ENCODE measurements at places on chromosomes 3 and 15.

DNA sequence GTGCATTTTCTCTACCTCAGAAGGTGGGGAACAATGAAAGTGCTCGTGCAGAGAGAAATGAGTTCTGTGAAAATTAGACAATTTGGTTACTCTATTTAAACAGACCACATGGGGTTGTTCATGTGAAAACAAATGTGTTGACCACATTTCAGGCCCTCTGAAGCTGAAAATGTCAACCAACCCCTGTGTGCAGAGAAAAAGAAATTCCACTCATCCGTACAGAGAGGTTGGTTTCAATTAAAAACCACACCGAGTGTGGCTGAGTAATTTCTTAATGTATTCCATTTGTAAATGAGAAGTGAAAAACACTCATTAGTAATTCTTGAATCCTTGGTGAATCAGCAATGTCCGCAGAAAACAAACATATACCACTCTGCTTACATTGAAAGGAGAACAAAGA lies 46.9 kb upstream of the SLC7A14 start:
- DNase-seq = no peak

GRCh38 chr3:148901987-148902791 lies 37.1 kb downstream of the CPA3 start:
- peak; percentile 31 for DNase-seq

DNA sequence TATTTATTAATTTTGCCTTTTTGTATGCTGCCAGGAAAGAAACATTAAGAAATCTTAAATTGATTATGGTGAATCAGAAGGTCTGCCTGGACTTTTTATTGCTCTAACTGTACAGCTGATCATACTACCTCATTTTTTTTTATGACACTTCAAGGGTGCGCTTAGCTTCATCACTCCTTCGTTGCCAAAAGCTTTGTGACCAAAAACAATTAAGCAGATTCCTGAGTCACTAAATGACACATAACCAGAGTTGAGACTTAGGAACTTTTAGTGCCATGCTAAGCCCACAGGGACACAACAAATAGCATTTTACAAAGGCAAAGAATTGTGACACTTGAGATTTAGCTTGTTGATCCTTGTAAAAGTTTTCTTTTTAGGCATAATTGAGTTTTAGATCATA lies 4.9 kb downstream of the ADIPOQ start:
- DNase-seq = no peak

GRCh38 chr3:195750797-195751520 lies 30.2 kb downstream of the MUC20 start:
- DNase-seq = no peak

- no peak for DNase-seq
Observed at GRCh38 chr3:108970561-108970960, 16.9 kb upstream of the GUCA1C start.

GRCh38 chr15:55937040-55937439 lies 56.4 kb downstream of the NEDD4 start:
- DNase-seq = no peak

DNA sequence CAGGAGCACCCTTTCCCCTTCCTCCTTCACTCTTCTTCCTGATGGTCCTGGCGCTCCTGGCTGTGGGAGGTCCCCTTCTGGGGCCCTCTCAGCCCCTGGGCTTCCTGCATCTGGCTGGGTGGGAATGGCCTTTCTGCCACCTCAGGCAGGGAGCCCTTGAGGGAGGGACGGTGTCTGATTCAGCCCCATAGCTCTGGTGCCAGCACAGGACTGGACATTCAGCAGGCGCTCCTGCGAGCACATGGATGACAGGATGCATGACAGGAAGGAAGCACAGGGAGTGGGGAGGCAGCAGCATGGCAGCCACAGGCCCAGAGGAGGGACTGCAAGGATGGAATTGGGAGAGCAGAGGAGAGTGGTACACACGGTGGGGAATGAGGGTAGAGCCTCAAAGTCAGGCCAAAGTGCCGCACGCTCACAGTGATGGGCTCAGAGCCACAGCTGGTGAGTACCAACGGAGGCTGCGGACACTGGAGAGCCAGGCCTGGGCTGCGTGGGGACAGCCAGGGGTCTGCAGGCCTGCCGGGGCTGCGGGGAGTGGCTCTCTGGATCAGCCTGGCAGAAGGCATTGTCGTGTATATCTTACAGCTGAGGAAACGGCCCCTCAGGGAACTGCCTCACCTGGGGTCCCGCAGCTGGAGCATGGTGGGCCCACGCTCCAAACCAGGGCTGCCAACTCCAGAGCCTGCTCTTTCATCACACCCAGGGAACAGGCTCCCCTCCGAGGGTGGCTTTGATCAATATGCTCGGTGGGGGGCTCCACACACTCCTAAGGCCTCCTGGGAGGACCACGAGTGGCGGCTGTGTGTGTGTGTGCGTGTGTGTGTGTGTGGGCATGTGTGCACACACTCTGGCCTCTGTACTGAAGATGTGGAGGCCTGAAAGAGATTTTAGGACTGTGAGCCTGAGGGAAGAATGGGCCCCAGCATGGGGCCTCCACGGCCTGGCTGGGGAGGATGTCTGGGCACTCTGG lies 51.4 kb upstream of the CTSH start:
- no peak for DNase-seq

DNA sequence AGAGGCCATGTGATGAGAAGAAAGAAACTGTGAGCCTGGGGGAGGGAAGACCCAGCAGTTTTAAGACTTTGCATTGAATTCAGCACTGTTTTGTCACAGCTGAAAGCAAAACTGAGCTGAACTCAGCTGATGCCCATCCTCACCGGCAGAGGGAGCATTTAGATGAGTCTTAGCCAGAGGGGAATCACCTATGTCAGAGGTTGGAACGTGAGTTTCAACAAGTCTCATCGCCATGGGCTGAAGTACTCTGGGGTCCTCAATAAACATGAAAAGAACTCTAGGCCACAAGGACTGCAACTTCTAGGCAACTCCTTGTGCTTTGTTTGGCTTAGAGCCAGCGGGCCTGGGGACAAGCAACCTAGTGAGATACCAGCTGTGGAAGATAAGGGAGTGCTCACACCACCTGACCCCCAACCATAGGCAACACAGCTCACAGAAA lies 324.5 kb downstream of the TBL1XR1 start:
- peak; percentile 5 for DNase-seq

DNA sequence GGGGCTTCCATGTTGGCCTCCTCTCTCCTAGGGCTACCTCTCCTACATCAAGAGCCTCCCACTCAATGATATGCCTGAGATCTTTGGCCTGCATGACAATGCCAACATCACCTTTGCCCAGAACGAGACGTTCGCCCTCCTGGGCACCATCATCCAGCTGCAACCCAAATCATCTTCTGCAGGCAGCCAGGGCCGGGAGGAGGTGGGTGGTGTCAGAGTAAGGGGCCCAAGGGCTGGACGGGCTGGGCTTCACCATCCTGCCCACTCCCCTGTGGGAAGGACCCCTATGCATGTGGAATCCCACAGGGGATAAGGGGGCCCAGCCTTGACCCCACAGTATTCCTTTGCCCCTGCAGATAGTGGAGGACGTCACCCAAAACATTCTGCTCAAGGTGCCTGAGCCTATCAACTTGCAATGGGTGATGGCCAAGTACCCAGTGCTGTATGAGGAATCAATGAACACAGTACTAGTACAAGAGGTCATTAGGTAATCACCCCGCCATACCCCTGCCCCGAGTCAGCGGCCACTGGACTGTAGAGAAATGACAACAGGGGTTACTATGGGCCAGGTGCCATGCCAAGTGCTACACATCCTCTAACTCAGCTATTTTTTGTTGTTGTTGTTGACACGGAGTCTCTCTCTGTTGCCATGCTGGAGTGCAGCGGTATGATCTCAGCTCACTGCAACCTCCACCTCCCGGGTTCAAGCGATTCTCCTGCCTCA lies 47.1 kb downstream of the SEMA3G start:
- DNase-seq = no peak

DNA sequence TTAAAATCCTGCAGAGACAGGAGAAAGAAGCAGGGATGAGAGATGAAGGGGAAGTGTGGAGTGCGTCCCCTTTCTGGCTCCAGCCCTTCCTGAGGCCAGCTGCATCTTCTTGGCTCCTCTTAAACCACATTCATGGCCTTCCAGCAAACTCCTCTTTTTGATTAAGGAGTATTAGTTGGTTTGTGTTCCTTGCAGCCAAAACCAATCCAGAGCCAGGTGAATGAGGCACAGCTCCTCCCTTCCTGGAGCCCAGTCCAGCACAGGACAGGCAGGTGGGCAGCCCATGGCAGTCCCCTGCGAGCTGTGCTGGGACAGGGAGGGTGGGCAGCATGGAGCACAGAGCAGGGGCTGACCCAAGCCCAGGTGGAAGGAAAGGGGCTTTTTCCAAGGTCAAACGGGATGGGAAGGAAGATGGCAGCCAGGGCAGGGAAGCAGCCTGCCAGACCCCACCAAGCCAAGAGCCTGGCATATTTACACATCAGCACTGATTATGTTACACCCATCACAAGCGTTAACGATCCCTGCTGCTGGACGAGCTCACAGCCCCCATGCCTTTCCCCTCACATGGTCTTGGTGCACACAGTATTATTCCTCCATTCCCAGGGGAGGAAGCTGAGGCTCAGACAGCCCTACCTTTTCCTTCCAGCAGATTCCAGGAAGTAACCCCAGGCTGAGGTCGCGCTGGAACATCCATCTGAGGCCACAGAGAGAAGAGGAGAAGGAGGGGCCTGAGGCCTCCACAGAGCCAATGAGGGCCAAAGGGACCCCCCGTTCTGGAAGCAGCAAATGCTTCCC lies 175.6 kb downstream of the SMAD6 start:
- no peak for DNase-seq

GRCh38 chr15:61122647-61123375 lies 106.3 kb downstream of the RORA start:
- DNase-seq = no peak

GRCh38 chr3:43288366-43288765 lies 2.0 kb downstream of the SNRK start:
- no peak for DNase-seq

DNA sequence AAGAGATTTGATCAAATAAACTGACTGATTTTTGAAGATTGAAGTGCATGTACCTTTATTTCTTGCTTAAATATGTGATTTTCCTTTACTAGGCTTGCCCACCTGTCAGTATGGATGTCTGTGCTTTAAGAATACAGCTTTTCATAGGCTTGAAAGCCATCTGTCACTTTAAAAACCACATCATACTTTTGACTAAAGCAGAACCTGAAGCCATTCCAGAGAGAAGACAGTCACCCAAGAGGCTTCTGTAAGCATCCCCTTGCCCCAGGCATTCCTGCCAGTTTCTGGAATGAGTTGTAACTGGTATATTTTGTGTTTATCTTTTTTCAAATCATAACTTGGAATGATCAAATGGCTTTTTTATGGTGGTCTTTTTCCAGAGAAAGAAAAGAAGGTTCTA lies 24.0 kb downstream of the HPS3 start:
- no peak for DNase-seq

DNA sequence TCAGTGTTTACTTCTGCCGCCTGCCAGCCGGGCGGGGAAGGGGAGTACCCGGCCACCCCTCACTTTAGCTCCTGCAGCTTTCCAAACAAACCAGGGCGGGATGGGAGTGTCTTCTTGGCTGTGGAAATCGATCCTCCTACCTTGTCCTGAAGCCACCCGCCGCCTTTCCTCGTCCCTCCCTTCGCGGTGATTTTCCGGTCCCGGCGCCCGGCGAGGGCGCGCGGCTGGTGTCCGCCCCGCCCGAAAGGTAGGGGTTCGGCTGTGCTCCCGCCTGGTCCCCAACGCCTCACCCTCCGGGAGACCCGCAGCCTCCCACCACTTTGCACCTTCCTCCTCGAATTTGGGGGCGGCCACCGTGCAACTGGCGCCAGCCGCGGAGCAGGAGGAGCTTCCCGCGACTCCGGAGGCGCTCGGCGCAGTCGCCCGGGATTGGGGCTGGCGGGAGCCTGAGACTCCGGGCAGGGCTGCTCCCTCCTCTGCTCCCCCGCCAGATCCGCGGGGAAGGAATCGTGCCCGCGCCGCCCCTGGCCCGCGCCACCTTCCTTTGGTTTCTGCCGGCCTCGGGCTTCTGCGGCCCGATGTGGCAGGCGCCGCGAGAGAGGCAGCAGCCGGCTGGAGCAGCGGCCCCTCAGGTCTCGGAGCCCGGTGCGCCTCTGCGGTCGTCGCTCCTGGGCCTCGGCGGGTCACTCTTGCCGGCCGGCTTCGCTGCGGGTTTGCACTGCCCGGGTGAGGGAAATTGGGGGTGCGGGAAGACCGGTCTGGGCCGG lies 30.7 kb upstream of the ST3GAL6 start:
- no peak for DNase-seq

DNA sequence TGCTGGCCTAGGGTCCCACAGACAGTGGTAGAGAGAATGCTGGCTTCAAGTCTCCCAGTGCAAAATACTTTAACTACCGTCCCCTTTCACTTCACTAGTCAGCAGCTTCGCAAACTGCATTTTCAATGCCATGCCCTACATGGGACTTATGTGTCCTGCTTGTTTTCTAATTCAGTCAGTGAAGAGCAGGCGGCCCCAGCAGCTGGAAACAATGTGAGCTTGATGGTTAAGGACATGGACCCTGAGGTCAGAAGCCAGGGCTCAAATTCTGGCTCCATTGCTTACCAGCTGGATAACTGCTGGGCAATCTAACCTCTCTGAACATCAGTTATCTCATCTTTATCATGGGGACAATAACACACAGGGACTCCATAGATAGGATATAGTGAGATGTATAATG lies 58.4 kb downstream of the SLC12A8 start:
- DNase-seq = no peak

DNA sequence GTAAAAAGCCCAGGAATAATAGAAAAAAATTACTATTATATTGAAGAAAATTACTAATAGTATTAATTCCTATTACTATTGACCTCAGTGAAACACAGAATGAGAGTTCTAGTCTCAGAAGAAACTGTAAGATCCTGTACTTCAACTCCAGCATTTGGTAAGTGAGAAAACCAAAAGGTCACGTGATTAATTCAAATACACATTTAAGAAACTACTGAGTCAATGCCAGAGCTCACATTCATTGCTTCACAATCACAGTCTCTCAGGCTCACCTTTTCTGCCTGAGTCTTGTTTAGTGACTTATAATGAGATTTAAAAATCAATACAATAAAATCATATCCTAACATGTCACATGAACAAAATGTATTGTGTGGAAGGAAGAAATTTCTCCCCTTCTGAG lies 556.1 kb downstream of the FGF12 start:
- DNase-seq = no peak

- no peak for DNase-seq
Observed at GRCh38 chr15:66884661-66885237, 180.7 kb upstream of the SMAD3 start.

GRCh38 chr3:87090631-87091030 lies 99.7 kb upstream of the VGLL3 start:
- DNase-seq = no peak

DNA sequence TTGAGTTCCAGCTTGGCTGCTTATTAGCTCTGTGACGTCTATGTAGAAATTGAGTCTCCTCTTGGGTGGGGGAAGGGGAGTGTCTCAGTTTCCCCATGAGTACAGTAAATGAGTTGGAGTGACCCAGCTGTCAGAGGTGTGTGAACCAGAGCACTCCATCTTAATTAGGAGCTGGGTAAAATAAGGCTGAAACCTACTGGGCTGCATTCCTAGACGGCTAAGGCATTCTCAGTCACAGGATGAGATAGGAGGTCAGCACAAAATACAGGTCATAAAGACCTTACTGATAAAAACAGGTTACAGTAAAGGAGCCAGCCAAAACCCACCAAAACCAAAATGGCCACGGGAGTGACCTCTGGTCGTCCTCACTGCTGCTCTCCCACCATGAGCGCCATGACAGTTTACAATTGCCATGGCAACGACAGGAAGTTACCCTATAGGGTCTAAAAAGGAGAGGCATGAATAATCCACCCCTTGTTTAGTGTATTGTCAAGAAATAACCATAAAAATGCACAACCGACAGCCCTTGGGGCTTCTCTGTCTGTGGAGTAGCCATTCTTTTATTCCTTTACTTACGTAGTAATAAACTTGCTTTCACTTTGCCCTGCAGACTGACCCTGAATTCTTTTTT lies 222.4 kb downstream of the CACNA2D3 start:
- no peak for DNase-seq
